ENCODE measurements at places on chromosomes 3 and 15.

DNA sequence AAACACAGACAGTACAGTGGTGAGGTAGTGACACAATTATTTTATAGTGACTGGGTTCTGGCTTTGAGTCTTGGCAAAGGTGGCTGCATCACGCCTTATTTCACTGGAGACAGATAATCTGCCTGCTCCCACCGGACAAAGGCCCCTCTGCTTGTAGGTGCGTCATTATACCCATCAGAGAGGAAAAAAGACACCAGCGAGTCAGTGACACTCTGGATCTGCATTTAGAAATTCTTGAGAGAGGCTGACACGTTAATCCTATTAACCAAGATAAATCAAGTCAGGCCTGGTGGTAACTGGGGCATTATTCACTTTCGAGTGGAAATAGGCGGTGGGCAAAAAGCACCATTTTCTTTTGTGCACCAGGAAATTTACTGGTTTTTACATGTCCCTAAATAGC is 76.2 kb downstream of the NR2F2 start:
- no peak for DNase-seq

DNA sequence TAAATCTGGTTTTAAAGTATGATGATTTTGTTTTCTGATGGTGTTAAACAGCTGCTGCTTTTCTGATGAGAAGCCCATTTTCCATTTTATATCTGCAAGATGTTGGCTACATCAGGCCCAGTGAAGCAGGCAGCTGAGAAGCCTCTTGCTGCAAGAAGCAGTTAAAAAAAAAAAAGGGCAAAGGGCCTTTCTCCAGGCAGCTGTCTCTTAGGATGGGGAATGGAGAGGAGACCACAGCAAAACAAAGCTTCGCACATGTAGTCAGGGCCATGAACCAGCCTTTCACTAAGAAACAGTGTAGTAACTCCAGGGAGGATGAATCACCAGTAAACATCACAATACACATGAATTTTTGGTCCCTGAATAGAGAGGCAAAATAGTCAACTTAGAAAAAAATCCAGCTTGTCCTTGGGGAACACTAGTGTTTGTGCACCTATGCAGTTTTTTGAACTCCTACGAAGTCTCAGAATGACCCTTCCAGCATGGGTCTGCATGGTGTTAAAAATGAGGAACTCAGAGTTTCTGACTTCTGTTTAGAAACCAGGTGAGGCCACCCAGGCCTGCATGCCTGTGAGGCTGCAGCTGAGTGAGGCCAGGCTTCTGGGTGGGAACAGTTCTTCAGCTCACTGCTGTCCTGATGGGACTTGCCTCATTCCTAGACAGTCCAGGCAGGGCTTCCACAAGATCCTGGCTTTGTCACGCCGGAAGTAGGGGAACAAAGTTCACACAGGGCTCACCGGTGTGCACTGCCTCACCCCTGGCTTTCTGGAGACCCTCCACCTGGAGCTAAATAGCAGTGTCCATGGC is 518.7 kb downstream of the MCTP2 start:
- no peak for DNase-seq

DNA sequence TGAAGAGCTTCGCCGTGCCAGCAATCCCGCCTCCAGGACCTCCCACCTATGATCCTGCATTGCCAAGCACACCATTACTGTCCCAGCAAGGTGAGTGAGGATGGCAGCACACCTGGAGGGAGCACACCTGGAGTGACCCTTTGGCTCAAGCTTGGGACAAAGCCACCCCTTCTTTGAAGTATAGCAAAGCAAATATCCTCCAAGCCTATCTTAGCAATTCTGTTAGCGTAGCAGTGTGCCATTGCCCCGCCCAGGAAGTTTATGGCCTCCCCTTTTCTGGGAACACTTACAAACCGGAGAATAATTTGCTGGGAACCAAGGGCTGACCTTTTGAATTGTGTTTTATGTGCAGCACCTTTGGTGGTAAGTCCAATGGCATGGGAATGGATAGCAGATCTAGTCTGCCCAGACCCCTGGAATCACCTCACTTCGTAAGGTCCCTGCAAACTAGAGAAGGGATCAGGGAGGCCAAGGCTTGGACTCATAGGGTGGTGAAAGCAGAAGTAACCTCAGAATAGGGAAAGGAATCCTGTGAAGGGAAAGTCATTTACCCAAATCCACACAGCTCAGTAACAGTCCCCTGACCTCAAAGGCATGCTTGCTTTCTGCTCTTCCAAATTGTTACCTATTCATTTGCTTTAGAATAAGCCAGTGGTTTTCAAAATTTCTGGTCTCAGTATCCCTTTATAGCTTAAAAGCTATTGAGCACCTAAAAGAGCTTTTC is 70.1 kb downstream of the HCN4 start:
- no peak for DNase-seq

- no peak for DNase-seq
These were observed 47.1 kb downstream of the IDH2 start for GRCh38 chr15:90055182-90055581.

DNA sequence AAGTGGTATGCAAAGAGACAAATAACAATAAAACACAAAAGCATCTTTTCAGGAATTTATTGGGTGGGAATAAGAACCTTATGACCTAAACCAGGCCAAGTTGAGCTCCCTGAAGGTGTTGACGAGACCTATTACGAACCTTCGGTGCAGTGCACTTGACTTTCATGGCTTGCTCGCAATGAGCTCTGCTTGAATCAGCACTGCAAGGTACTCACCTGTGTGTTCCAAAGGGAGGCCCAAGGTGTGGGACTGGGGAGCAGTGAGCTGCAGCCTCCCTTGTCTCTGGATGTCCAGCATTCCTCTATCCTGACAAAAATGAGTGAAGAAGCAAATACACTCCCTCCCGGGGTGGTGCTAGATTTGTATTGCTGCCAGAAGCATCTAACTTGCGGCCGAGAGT is at the start of gene MDFIC2:
MDFIC2 (minus strand) TSS at position 303 of the 400 bp plus-strand sequence. CDS start 665 bp downstream, outside the sequence.
- no peak for DNase-seq

DNA sequence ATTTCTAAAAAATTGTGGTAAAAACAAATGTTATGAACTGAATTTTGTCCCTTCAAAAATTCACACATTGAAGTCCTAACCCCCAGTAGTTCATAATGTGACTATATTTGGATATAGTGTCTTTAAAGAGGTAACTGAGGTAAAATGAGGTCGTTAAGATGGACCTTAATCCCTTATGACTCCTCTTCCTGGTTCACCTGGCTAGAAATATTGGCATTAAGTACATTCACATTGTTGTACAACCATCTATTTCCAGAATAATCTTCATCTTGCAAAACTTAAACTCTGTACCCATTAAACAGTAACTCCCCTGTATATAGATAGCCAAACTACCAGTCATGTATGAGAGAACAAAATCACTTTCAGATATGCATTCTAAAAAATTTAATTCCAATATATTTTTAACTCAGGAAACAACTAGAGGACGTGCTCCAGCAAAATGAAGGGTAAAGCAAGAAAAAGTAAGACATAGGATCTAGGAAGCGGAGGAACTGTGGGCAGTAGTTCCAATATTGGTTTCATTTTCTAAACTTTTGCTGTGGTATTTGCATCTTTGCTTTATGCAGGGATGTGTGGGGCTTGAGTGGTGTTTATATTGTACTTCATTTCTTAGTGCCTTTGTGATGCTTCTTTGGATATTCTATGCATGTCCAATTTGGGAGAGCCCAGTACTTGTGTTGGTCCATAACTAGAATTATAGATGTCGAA is 36.7 kb upstream of the IL20RB start:
- DNase-seq: peak; percentile 36

GRCh38 chr3:178732824-178733223 is 196.6 kb downstream of the KCNMB2 start:
- DNase-seq: no peak

GRCh38 chr3:133412183-133413132 is 12.6 kb downstream of the BFSP2 start:
- DNase-seq: no peak

GRCh38 chr15:42723068-42723467 is 13.9 kb downstream of the CDAN1 start:
- no peak for DNase-seq

- DNase-seq: peak; percentile 50
These were observed 153.3 kb downstream of the P3H2 start for GRCh38 chr3:189967254-189967865.

DNA sequence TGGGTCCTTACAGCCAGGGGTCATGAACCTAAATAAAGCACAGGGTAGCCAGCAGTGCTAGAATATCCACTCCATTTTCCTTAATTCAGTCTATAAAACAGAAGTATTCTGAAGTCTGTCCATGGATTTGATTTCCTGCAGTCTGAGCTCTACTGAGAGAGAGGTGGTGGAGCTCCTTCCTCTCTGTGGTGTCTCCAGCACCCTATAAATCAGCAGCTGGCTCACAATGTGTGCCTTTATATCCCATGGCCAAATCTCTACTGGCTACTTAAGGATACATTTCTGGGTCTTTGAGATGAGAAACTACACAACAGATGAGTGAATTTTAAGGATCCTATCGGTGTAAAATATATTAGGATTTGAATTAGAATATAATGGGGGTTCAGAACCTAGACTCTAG is 339.9 kb upstream of the RBMS3 start:
- no peak for DNase-seq

GRCh38 chr3:29696311-29696710 is 415.4 kb downstream of the RBMS3 start:
- no peak for DNase-seq

GRCh38 chr3:64975147-64975546 is 287.3 kb upstream of the ADAMTS9 start:
- DNase-seq: no peak

- no peak for DNase-seq
These were observed 1260.4 kb downstream of the ROBO1 start for GRCh38 chr3:78507196-78507984.

GRCh38 chr3:196501316-196502044 is 2.1 kb downstream of the RNF168 start:
- DNase-seq: peak; percentile 32

DNA sequence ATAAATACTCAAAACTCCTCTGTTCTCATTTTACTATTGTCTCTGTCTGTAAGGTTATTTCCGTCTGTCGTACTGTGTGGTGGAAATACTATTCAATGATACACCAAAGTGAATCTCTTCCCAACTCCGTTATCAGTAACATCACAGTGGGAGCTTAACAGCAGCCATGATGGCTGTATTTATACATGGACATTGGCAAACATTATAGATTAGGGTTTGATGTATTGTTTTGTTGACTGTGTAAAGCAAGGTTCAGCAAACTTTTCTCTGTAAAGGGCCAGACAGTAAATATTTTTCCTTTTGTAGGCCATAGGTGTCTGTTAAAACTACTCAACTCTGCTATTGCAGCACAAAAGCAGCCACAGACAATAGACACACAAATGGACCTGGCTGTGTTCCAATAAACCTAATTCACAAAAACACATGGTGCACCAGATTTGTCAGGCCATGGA is 23.2 kb downstream of the LIPC start:
- no peak for DNase-seq

DNA sequence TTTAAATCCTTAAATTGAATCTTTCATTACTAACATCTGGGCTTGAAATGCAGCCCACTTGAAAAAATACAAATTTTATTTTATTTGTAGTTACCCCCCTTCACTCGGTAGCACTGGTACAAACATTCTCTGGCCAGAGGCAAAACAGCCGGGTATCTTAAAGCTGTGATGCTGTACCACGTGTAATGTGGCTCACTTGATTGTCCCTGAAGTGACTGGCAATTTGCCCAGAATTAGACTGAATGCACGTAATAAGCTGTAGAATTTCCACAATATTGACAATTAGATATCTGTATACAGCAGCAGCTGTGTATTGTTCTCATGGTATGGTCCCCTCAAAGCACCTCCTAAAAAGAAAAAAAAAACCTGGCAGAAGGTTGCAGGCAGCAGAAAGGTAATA is 192.8 kb upstream of the TBC1D5 start:
- DNase-seq: no peak

DNA sequence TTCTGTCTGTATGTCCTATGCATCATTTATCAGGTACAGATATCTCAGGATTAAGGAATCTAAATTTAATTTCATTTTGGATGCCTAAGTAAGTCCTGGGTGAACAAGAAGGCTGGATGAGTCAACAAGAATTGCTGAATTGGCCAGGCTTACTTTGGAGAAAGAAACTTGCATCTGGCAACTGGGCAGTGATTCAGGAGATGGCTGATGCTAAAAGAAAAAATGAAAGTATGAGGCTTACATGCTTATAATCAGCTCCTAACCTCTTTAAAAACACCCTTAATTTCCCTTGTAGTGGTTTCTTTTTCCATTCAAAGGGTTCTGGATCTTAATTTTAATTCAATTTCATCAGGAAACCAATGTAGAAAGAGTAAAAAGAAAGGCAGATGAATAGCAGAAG is 228.8 kb upstream of the PEX5L start:
- no peak for DNase-seq

- DNase-seq: no peak
These were observed 1077.0 kb downstream of the ROBO2 start for GRCh38 chr3:78116874-78117273.

DNA sequence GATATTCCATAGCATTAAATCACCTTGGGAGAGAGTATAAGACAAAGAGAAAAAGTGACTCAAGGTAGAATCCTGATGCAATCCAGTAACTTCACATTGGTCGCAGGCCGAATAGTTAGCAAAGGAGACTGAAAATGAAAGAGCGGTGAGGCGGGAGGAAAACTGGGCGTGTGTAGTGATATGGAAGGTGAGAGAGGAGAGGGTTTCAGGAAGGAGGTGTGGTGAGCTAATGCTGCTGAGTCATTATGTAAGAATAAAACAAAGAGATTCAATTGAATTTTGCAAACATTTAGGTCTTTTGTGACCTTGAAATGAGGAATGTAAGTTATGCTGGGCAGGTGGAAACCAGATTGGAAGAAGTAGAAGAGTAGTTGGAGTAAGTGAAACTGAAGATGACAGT is 235.3 kb downstream of the C3orf38 start:
- DNase-seq: no peak
